ENCODE measurements at places on chromosomes 4 and X.

DNA sequence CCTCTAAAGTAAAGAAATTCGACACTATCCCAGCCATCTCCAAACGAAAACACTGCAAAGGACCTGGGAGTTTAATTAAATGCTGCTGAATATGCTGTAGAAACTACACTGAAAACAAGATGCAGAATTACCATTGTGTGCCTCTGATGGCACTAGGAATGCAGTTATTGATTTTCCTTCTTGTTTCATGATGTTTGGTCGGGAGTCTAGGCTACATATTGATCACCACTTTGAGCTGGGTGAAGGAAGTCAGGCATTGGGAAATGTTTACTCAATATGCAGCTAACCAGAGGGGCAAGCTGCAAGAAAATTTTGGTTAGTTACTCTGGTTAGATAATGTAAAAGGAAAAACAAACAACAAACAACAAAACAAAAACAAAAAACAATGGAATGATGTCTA, 650.7 kb upstream of the GALNTL6 start:
- DNase-seq: no peak

DNA sequence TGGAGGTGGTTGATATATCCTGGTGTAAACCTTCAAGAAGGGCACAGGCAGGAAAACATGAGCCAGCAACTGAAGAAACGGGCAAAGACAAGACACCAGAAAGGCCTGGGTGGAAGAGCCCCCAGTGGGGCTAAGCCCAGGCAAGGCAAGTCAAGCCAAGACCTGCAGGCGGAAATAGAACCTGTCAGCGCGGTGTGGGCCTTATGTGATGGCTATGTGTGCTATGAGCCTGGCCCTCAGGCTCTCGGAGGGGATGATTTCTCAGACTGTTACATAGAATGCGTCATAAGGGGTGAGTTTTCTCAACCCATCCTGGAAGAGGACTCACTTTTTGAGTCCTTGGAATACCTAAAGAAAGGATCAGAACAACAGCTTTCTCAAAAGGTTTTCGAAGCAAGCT, 7.2 kb downstream of the ZFP42 start:
- no peak for DNase-seq

GRCh38 chr4:81595798-81596610, 124.3 kb upstream of the RASGEF1B start:
- DNase-seq: no peak

GRCh38 chrX:142186103-142186502, 19.0 kb downstream of the MAGEC2 start:
- no peak for DNase-seq

- no peak for DNase-seq
Measured at GRCh38 chrX:72340626-72341025, 34.9 kb upstream of the CITED1 start.

DNA sequence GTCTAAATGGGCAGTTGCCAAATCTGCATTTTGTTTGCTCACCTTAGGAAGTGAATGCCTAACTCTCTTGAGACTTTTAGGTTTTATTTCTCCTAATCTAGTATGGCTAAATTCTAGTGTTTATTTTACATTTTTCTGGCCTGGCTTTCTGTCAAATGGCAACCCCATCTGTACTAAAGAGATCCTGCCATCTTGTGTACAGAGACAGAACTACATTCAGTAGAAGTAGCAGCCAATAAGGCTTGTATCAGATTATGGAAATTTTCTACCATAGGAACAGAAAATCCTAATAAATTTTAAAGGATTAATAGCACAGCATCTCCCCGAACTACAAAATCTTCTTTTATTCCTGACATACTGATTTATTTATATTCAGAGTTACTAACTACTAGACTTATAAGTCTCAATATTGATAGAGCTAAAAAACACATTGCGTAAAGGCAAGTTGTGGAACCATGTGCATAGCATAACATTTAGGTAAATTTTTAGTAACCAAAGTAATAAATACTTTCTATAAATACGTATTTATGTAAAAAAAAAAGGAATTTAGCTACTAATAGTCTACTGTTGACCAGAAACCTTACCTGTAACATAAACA, 45.5 kb downstream of the TMEM144 start:
- DNase-seq: peak; percentile 37

- DNase-seq: no peak
Measured at GRCh38 chr4:83569987-83570386, 34.1 kb downstream of the GPAT3 start.

- DNase-seq: no peak
Measured at GRCh38 chrX:148284056-148284455, 216.4 kb upstream of the AFF2 start.

DNA sequence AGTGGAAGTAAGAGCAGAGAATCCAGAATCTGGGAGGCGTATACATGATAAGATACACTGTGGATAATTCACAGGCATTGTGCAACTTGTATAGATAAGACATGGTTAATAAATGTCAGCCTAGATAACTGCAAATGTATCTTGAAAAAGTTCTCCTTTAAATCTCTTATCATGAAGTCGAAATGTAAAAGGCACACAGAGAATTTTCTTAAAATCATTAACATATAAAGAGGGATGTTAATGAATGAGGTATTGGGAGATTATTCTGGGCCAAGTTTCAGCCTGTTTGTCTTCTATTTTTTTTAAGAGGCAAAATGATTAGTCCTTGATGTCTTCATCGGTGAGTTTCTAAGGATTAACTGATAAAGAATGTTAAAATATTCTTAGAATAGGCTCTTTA, 835 bp downstream of the TDO2 start:
- DNase-seq: no peak

GRCh38 chr4:186854256-186854655, 130.6 kb upstream of the FAT1 start:
- DNase-seq: peak; percentile 8

DNA sequence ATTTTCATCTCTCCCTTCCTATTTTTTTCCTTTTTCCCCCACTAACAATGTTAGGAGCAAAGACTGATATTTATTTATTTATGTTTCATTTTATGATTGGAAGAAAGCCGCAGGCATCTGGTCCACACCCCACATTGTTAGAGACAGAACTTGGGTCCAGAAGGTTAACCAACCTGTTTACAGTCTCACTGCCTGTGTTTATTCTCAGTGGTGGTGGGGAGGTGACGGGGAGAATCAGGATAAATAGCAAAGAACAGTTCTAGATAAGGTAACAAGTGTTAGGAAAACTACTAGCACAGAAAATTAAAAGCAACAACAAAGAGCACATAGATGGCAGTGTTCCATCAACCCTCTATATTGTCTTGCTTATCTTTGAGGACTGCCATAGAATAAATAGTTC, 301.7 kb upstream of the DIPK2B start:
- no peak for DNase-seq

- no peak for DNase-seq
Measured at GRCh38 chrX:38402118-38402517, 49.7 kb downstream of the OTC start.

DNA sequence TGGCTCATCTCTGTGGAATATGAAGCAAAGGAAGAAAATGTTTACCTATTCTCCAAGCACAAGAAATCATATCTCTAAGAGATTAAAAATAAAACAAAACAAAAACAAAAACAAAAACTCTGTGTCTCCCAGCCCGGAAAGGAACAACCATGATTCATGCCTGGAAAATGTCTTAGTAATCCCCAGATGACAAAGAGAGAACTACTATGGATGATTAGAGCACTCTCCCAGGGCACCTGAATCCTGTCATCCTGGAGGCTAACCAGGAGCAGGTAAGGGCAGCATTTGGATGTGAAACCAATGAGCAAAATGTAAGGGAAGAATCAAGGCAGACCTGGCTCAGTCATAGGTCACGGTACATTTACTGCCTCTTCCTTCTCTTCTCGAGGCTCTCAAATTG, 1.7 kb upstream of the AKAP4 start:
- DNase-seq: no peak

- no peak for DNase-seq
Measured at GRCh38 chrX:149949743-149950436, 11.6 kb upstream of the EOLA2 start.

DNA sequence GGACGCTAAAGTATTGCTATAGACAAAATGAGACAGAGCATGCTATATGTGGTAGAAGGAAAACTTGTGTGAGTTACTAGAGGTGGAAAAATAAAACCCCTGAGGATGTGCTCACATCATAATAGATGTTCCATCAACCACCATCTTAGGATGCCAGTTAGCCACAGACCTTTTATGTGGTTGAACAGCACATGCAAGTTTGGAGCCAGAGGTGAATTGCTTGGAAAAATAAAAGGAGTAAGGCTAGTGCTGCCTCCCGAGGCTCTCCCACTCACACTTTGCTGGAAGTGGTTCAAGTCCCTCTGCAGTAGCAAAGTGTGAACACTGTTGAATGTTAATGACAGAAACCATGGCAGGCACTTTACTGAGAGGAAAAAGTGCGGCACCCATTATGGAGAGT, 39.4 kb upstream of the PPARGC1A start:
- no peak for DNase-seq

GRCh38 chr4:111573386-111573785, 571.9 kb upstream of the FAM241A start:
- no peak for DNase-seq

GRCh38 chrX:44747317-44747716, 96.5 kb upstream of the DUSP21 start:
- no peak for DNase-seq

- DNase-seq: no peak
Measured at GRCh38 chr4:117965622-117966021, 68.7 kb upstream of the NDST3 start.

DNA sequence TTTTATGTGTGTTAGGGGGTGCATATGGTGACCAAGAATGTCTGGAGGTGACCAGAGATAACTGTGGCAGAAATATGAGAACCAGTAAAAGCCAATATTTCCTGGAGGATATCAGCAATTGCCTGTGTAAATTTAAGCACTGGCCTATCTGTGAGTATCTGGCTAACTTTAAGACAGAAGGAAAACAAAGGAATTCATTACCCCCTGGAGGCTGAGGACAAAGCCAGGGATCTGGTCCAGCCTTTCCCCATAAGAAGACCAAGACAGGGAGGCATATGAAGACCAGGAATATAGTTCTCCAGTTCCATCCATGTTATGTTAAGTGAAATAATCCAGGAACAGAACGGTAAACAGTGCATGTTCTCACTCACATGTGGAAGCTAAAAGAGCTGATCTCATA, 49.2 kb downstream of the MFAP3L start:
- no peak for DNase-seq

DNA sequence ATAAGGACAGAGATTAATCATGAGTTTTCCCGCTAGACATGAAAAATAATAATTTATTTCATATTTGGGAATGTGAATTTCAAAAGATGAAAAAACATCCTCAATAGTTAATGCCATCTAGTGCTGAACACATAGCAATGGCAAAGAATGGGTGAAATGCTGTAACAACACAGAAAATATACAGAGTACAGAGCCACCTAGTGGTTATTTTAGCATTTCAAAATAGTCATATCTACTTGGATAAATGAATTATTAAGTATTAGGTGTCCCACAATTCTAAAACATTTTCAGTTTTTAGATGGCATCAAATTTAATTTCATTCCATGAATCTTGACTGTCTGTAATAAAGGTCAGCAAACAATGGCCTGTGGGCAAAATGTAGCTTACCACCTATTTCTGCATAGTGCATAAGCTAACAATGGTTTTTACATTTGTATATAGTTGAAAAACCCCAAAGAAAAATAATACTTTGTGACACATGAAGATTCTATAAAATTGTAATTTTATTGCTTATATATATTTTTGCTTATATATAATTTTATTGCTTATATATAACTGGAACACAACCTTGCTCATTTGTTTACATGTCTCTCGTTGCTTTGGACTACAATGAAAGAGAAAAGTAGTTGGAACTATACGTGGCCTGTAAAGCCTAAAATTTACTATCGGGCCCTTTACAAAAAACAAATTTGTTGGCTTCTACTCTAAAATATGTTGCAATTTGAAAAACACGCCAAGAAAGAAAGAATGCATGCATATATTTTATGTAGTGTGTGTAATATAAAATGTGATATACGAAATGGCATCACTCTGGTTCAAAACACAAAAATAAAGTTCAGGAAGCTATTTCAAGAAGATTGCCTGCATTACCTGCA, 99.1 kb upstream of the FAM47C start:
- peak; percentile 18 for DNase-seq

GRCh38 chr4:112061207-112061817, 83.9 kb upstream of the FAM241A start:
- no peak for DNase-seq
